ENCODE measurements at places on chromosomes 12 and 14.

GRCh38 chr12:103929784-103930033 is 501 bp upstream of the HSP90B1 start:
- DNase-seq = no peak

DNA sequence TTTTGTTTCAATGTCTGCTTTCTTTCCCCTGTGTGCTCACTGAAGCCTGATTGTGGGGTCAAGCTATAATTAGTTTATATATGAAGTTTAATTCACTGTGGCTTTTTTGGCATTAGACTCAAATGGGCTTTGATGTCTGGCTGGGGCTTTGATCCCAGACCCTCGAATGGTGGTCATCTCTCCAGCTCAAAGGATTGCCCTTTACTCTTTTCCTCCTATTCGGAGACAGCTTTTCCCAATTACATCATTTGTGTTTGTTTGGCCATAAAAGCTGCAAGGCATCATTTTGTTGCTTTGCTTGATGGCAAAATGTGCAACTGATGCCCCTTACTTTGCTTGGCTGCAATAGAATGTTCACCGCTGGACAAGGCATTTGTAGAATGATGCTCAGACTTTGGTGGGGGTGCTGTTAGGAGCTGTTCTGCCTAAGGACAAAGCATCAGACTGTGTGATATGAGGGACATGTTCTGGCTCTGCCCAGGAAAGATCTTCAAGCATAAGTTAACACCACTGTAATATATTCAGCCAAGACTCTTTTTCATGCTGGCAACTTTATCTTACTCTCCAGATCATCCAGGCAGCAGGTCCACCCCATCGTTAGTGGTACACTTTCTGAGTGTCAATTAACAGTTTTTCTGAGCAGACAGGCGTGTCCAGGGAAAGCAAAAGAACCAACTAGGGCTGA is 3.2 kb upstream of the DACT1 start:
- DNase-seq = peak; percentile 54

DNA sequence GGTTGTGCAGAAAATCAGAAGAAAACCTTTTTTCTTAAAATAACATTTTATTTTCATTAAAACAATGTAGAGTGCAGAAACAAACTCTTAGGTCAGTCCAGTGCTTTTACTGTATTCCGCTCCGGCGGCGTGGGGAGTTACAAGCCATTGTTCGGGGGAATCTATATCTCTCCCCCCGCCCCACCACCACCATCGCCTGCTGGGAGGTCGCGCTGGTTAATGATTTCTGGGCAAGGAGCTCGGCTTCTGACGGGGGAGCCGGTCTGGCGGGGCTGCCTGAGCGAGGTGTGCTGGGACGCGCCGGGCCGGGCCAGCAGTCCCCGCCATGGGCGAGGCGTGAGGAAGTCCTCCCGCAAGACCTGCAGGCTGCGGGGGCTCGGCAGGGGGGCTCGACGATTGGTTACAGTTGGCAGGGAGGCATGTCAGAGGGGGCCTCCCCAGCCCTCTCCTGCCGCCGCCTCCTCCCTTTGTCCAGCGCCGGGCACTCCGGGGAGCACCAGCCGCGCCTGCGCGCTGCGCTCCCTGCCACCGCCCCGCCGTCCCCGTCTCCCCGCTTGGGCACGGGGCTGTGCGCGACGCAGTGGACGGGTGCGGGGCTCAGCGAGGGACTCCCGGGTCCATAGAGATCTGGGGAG is 1.0 kb upstream of the DUSP6 start:
- DNase-seq = peak; percentile 86

DNA sequence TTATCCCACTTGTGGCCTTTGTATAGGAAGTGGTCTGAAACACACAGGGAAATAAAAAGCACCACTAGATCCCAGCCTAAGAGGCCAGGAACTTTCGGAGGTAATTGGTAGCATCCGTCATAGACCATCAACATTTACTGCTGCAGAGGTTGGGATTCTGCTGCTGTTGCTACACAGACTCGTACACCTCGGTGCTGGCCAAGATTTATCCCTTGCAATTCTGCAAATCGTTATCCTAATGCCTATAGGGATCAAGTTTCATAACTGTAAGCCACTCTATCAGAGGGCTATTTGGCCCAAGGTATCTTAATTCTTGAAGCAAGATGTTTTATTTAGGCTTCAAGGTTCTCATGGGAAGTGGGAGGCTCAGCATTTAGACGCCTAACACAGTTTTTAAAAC is 913.6 kb downstream of the GALC start:
- DNase-seq = peak; percentile 73

- DNase-seq = no peak
Measured at GRCh38 chr14:91241863-91242262, 2.6 kb downstream of the GPR68 start.

DNA sequence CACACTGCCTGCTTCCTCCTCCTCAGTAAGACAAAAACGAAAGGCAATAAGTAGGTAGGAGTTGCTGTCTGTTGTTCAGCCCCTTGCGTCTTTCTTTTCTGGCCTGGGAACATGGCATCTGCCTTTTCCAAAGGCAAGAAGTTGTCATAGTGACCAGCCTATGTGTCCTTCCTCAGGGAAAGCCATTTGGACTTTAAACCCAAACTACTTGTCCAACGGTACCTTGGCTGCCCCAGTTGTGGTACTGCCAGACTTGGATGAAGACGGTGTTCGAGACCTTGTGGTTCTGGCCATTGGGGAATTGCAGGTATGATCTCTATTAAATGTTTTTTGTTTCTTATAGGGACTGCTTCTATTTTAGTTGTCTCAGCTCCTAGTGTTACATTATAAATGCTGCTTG is 18.5 kb downstream of the FAM234B start:
- DNase-seq = no peak

DNA sequence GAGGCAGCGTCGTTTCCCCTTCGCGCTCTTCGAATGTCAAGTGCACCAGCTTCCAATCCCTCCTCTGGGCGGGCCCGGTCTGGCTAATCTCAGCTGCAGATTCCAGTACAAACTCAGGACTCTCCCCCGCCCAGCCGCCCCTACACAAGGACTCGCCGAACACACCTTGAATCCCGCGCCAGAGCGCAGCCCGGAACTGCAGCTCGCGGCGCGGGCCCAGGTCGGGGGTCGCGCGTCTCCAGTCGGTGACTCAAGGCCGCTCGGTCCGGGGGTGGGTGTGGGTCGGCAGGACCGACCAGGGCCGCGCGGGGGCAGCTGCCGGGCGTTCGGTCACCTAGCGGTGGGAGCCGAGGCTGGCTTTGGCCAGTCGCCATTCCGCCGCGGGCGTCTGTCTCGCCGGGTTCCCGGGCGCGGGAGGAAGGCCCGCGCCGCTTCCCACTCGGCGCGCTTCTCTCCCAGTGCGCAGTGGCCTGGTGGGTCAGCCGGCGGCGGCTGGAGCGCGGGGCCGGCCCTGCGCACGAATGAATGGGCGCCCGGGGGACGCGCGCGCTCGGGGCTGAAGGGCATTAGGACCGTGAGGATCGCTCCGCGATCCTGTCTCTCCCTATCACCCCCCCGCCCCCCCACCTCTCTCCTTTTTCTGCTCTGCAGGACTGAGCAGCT is at the start of gene GALNT16:
Gene GALNT16, plus strand, starts transcription at position 632 of the 663 bp plus-strand sequence. CDS start 133 bp downstream, outside the sequence.
- peak; percentile 83 for DNase-seq

GRCh38 chr14:31508135-31508534 is 20.3 kb upstream of the GPR33 start:
- no peak for DNase-seq

DNA sequence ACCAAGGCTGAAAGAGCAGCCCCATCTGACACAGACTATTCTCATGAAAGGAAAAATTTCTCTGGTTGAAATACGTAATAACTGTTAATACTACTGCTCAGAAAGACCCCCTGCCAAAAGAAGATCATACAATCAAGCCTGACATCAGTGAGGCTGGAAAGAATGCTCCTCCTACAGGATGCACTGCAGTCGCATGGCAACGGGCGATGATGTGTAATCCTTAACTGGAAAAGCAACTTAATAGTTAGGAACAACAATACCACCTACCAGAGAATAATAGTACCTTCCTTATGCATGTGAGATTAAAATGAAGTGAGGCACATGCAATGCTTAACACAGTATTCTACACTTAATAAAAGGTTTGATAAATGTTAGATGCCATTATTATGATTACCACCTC is 1.2 kb upstream of the GOLGA5 start:
- peak; percentile 36 for DNase-seq

DNA sequence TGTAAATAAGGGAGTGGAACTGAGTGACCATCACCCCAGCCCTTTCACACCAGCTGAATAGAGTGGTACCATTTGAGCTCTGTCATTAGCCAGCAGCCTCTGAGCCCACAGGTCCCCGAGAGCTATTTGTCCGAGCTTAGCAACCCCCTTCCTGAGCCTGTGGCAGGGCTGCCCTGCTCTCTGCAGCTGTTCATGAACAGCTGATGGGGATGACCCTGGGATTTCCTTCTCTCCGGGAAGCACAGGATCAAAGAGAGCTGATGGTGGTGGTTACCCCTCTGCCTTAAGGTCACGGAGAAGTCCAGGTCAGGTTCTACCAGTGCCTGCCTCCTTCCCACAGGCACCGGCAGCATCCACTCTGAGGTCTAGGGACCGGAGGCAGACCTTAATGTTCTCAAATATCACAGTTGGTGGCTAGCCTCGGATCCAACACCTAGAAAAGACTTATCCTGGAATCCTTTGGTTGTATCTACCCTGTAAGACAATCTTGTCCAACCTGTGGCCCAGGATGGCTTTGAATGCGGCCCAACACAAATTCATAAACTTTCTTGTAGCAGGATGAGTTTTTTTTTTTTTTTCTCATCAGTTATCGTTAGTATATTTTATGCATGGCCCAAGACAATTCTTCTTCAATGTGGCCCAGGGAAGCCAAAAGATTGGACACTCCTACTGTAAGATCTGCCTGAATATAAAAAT is 81.1 kb downstream of the ESRRB start:
- no peak for DNase-seq

DNA sequence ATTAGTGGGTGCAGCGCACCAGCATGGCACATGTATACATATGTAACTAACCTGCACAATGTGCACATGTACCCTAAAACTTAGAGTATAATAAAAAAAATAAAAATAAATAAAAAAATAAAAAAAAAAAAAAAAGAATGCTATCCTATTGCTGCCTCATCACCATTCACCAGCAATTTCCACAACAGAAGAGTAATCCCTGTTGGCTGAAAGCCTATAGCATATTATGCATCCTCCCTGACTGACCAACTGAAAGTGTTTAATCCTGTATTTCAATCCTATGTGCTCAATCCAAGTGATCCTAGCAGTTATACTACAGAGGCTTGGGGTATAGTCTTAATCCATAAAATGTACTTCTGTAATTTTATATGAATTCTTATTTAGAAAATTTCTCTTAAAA is 18.5 kb downstream of the DICER1 start:
- no peak for DNase-seq

GRCh38 chr12:59808317-59808910 is 212.6 kb downstream of the SLC16A7 start:
- peak; percentile 23 for DNase-seq

DNA sequence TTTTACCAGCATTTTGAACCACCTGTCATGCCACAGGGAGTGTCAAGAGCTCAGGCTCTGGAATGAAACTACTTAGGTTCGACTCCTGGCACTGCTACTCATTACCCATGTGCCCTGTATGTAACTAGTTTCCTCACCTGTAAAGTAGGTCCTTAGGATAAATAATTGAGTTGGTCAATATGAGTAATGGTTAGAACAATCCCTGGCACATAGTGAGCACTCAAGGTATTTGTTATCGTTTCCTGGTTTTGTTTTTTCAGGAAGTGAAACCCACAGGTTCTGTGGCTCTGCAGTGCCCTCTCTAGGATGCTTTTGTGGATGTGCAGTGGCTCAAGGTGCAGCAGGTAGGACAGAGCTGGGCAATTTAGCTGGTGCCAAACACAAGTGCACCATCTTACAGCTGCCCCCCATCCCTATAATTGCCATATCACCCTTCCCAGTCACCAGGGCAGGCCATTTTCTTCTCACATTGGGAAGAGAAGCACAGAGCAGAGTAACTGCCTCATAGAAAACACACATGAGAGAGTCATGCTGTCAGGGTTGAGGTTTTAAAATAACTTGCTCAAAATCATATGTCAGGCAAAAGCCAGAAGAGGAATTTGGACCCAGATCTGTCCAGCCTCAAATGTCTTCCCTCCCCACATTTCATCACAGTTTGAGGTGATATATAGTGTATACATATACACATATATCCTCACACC is 297.5 kb downstream of the RPAP3 start:
- DNase-seq = peak; percentile 58

GRCh38 chr12:1436015-1436414 is 158.4 kb downstream of the FBXL14 start:
- DNase-seq = no peak

DNA sequence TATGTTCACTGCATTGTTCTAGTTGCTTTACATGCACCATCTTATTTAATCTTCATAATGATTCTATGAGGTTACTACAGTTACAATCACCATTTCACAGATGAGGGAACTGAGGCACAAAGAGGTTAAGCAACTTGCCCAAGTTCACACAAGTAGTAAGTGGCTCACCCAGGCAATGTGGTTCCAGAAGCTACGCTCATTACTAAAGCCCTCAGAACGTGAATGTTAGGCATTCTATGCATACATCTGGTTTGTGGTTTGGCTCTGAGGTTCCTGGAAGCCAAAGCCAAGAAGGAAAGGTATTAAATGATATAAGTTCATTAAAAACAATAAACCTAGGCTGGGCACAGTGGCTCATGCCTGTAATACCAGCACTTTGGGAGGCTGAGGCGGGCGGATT is 14.4 kb upstream of the VRTN start:
- no peak for DNase-seq

GRCh38 chr14:77822307-77822706 is 22.4 kb downstream of the ADCK1 start:
- no peak for DNase-seq

DNA sequence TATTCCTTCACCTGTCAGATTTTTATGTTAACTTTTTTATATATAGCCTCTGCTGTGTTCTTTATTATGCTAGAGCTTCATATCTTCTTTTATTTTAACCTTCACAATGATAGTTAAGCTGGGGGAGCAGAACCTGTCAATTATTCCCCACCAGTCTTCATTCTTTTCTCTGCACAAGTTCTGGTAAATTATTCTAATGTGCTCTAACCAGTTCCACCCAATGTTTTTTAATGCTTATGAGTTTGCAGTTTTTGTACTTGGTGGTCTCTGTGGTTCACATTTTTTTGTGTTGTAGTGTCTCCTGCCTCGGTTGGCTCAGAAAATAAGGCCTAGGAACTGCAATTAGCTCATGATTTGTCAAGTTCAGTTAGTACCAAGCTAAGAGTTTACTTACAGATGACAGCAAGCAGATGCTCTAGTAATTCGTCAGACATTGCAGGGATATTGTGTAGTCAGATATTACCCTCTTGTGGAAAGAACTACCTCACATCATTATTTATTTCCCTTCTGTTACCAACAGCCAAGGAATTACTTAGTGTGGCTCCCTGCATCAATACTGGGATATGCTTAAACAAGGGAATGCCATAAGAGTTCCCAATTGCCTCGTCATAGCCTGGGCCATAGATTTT is 14.5 kb downstream of the DYRK2 start:
- peak; percentile 6 for DNase-seq

DNA sequence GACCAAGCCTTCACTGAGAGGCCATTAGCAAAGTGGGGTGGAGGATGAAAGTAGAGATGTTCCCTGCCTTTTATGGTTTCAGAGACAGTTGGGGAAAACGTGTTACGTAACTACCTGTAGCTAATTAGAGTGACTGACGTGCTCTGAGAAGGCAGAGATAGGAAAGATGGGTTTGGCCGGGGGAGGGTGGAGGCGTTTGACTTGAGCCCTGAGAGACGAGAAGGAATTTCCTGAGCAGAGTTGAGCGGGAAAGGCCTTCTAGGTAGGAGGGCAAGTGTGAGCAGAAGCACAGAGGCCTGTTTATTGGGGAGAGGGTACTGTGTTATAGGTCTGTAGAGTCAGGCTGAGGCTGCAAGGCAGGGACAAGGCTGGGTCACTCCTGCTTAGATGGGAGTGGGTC is 8.6 kb downstream of the TUNAR start:
- DNase-seq = no peak

- DNase-seq = no peak
Measured at GRCh38 chr12:28583701-28584261, 393.5 kb downstream of the CCDC91 start.
